Eye (tissue), 1 donor: ENCODE measurements at places on chromosomes 5 and 9.

DNA sequence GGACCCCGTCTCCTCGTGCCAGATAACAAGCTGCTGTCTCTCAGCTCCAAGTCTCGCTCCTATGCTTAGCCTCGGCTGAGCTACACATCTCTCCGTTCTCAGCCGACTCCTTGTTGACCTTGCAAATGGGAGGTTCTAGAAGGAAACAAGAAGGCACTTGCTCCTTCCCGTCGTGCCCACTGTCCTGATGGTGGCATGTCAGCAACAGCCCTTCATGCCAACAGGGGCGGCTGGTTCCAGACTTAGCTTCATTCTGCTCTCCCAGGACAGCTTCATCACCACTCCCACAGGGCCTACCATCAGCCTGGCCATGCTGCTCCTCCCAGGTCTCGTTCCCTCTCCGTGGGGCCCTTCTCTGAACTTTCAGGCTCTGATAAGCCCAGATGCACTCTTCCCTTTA is 13.0 kb upstream of the RASGEF1C start:
- DNase-seq, result no peak

GRCh38 chr9:122138560-122139268 is 20.9 kb downstream of the NDUFA8 start:
- DNase-seq, result no peak

- DNase-seq, result no peak
These were observed 59.6 kb downstream of the C9orf152 start for GRCh38 chr9:110148384-110148783.

- DNase-seq, result no peak
These were observed 70.4 kb downstream of the MVB12B start for GRCh38 chr9:126397056-126397455.

DNA sequence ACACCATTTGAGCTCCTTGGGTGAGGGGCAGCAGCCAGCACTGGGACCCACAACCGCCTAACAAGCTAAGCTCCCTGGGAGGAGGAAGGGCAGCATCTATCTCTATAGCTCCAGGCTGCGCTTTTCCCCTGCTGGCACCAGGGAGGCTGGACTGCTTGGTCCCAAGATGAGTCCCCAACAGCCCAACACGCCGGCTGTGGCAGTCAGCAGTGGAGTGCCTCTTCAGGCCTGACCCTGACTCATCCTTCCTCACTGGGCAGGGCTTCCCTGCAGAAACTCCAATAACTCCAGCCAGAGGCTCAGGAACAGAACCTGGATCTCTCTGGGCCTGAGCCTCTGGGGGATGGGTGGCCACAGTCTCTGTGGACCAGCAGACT is 113.7 kb upstream of the ADAMTS16 start:
- DNase-seq, result no peak

- DNase-seq, result no peak
These were observed 49.8 kb downstream of the FEM1C start for GRCh38 chr5:115494570-115495289.

DNA sequence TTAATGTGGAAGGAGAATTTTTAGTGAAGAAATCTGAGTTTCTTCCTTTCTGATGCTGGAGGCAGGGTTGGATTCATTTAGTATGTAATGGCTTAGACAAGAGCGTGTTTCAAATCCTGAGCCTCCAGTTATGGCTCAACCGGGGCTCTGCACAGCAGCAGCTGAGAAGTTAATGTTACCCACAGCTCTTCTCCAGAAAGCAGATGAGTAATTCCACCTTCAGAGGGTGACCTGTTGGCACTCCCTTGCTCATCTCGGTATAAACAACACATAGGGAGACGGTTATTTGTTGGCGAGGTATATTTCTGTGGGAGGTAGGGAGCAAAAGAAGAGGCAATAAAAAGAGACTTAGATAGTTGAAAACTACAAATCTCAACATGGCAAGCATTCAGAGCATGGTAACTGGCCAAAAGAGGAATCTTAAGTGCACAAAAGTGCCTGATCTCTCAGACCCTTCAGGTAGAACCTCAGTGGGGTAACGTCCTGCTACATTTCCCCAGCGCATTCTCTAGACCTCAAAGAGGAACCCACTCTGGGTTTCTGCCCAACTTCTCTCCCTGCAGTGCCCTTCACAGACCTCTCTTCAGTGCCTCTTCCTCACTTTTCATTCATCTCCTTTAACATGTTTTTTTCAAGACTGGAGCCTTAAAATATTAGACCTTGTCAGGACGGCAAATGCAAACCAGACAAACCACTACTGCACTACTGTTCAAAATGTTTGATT is 417.5 kb upstream of the ADAMTSL1 start:
- no peak for DNase-seq

- DNase-seq, result peak; percentile 73
These were observed 380.1 kb downstream of the CTNND2 start for GRCh38 chr5:11524188-11524587.

- no peak for DNase-seq
These were observed 50.8 kb downstream of the GABBR2 start for GRCh38 chr9:98657897-98658296.

DNA sequence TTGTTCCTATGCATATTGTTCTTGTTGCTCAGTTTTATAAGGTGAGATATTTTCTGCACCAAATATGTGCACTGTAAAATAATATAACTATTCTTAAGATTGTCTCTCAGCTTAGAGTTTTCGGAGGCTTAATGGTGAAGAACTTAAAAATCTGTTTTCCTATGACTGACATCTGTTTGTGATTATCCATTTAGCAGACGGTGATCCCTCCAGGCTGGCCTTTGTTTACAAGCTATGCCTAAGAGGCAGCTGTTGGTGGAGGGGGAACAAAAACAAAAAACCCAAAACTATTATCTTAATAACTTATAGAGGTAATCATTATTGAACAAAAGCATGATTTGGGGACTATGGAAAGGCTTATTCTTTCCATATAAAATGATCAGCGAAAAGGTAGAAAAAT is 658 bp downstream of the PDCD1LG2 start:
- DNase-seq, result peak; percentile 44

GRCh38 chr9:127694890-127695720 is 11.7 kb upstream of the CFAP157 start:
- DNase-seq, result peak; percentile 58

DNA sequence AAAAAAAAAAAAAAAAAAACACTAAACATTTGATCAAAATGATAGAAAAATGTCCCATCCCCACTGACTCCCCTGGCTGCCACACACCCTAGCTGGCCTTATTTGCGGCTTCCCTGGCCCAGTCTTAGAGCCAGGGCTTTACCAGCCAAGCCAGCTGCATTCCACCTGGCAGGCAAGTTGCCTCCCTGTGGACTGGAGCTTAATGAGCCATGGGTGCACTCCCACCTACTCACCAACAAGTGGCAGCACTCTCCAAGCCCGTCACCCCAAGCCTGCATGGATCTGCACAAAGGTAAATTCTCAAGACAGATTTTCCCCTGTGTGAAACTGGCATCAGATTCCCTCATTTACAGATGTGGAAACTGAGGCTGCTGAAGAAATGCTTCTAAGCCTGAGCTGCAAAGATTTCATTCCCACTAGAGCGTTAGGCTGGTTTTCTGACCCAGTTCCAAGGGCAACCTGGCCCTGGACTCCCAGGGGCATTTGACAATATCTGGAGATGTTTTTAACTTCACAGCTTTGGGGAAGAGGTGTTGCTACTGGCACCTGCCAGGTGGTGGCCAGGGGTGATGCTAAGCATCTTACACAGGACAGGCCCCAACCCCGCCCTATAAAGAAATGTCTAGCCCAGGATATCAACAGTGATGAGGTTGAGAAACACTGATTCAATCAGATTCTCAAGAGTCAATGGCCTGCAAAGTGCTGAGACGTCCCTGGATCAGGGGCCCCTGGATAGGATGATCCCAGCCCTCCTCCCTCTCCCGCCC is 21.9 kb upstream of the VDAC1 start:
- peak; percentile 83 for DNase-seq

DNA sequence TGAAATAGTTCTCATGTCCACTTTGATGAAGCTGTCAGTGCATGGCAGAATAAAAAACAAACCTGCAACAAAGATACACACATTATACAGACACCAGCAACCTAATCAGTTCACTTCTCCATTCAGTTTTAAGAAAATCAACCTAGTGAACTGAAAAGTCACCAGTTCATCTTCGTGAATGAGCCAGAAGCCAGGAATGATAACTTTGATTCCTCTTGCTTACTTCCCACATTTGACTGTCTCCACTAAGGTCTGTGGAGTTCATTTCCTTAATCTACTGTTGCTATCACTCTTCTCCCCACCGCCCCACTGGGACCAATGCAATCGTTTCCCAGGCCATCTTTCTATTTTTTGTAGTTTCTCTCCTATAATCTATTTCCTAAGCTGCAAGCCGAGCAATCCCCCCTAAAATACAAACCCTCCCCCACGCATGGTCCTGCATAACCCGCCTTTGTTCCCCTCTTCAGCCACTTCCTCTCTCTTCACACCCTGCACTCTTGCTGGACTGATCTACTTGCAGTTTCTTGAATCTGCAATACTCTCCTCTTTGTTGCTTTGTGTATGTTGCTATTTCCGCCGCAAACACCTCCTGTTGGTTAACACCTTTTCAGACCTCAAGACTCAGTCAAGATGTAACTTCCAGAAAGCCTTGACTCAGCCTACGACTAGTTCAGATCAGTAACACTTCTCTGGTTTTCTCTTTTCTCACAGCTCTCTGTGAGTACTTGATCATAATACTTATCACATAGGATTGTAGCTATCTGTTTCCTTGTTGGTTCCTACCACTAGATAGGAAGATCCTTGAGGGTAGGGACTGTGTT is 16.6 kb downstream of the STOM start:
- no peak for DNase-seq

GRCh38 chr5:386432-387341 is 56.3 kb upstream of the EXOC3 start:
- DNase-seq, result no peak

DNA sequence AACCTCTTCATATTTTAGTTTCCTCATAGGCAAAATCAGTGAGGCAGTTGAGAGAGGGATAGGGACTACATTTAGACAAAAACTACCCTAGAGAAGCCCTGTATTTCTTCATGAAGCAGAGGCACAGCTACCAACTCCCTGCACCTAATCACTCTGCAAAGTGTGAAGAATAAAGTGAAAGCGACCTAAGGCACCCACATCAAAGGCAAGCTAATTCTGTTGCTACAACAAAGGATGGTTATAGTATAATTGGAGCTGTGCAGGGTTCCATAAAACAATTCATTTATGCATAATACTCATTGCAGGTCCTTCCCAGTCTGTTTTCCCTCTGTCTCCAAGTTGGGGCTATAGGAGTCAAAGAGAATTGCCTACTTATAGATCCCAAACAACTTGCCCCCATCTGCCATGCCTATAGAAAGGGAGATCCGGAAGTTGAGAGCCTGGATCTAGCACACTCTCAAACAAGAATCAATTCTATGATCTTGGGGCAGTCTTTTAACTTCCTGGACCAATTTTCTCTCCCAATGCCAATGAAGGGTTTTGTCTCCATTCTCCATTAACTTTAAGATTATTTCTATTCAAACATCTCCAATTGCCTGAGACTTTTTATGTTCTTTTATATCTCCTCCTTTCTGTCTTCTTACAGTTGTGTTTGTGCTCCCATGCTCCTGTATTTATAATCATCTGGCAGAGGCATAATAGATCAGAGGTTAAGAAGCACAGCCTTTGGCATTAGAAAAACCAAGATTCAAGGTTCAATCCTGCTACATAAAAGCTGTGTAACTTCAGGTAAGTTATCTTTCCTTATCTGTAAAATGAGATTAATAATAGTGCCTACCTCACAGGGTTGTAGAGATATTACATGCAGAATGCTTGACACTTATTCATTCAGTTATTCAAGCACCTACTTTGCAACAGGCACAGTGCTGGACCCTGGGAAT is 56.0 kb upstream of the PTGER4 start:
- no peak for DNase-seq
